ENCODE measurements at places on chromosomes 1 and 21.

DNA sequence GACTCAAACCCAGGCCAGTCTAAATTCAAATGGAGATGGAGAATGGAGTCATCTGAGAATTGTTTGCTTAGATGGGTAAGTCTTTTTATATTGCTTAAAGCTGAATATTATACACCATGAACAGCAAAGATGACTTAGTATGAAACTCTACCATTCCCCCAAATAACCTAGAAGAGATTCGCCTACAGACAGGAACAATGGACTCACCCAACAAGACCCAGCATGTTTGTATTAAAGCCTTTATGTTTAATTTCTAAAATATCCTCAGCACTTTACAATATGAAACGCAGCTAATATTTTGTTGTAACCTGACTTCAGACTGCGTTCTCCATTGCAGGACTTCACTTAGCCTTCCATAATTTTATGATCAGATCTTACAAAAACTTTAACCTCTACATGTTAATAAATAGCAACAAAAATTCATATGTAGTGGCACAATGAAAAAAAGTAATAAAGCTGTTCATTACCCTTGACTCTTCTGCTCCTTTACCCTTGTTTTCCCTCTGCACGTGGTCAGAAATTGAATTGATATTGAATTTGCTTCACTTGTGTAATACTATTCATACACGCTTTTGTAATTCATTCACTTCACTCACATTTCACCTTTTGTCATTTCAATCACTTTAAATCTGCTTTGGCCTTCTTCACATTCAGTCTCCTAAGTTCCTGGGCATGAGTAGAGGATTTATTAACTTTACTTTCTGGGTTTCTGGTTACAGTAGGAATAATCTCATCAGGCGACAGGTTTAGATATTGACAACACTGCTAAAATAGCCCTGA lies 177.3 kb upstream of the PTBP2 start:
- no peak for DNase-seq

DNA sequence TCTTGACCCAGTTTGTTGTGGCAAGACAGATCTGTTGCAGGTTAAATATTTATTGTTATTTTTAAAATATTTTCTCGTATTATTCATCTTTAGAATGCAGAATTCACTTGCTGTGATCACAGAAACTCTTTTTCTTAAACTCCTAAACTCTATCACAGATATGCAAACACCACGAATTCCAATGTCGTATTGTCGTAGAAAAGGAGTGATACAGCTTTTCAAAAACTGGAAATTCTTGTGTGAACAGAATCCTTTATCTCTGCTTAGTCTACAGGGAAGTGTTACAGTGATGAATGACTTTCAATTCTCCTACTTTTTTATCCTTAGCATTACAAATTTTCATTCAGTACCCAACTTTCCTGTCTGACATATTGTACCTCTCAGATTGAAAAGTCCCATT lies 1329.5 kb upstream of the B3GALT2 start:
- DNase-seq: no peak

DNA sequence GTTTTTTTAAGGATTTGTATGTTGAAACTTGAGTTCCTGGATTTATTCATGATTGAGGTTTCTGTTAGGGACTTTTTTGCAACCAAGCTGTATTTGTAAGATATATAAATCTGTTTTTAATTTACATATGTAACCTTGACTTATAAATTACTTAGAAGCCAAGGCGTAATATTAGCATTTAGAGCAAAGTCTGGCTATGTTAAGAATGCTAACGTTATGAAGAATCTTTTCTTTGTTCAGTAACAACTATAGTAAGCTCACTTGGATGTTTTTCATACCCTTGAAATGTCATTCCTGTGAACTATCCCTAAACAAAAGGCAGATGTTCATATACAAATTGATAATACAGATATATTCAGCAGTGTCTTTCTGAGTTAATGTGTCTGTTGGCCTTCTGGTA lies 155.3 kb downstream of the MAGI3 start:
- no peak for DNase-seq

- DNase-seq: no peak
Measured at GRCh38 chr21:40568807-40569206, 278.2 kb downstream of the DSCAM start.

DNA sequence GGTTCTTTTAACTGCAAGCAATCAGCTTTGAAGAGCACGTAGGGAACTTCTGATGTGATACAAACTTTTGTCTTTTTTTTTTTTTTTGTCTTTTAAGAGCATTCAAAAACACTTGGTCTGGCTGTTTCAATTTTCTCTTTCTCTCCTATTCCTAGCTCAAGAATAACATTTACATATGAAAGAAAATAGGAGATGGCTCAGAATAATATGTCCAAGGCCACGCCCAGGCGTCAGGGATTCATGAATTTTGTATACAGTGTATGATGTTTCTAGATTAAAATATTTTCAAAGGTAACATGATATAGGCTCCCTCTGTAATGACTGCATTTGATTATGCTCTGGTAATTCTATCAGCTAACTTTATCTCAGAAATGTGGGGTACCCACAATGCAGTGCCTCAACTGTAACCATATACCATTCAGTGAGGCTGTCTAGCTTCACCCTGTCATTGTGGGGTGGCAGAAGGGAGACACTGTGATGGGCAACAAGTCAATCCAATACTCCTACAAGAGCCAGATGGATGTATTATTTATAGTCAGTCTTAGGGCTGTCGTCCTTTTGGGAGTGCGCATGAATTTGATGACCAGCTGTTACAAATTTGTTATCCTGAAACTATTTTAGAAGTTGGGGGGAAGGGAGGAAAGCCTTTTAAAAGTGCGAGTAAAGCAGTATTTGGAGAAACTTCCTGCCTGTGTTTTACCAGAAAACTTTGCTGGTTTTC lies 1.5 kb upstream of the AKNAD1 start:
- DNase-seq: no peak

GRCh38 chr1:211741116-211741515 lies 65.7 kb upstream of the NEK2 start:
- no peak for DNase-seq

GRCh38 chr1:194104247-194104844 lies 917.9 kb upstream of the B3GALT2 start:
- DNase-seq: no peak

DNA sequence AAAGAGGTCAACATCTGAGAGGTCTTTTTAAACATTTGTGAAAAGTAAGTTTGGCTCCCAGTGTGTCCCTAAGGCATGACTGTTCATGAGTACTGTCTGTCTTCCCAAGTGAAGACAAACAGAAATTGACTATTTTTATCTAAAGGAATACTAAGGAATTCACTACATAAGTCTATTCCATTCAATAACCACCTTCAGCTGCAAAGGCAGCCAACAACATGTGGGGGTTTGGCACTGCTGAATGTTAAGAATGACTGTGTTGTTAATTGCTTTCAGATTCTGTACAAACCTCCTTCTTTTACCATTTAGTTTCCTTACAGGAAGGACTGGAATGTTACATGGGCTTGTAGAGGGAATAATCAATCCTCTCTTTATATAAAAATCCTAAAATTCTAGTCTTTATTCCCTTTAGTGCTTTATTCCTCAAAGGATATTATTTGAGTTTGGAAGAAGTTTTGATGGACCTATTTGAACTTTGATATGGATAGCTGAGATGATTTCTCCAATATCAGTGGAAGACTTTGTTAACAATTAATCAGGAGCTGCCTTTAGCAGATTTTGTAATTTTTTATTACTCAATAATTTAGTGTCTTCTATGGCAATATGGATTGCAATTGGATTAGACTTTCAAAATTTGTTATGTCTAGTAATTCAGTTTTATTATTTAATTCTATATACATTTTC lies 201.7 kb upstream of the CHRM3 start:
- no peak for DNase-seq

GRCh38 chr1:170594066-170594626 lies 62.2 kb downstream of the GORAB start:
- DNase-seq: no peak

GRCh38 chr1:25199819-25200620 lies 32.3 kb downstream of the SYF2 start:
- no peak for DNase-seq

DNA sequence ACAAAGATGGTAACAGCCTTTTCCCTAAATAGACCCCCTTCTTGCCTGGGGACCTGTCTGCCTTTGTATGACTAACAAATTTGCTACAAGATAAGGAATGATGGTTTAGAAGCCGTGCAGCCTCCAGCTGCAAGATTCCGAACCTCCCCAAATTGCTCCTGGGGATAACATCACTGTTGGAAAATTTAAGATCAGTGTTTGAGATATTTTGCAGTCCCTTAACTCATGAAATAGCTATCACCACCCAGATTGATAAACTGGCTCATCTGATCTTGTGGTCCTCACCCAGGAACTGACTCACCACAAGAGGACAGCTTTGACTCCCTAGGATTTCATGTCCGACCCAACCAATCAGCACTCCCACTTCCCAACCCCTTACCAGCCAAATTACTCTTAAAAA lies 254.7 kb downstream of the USH2A start:
- DNase-seq: no peak

DNA sequence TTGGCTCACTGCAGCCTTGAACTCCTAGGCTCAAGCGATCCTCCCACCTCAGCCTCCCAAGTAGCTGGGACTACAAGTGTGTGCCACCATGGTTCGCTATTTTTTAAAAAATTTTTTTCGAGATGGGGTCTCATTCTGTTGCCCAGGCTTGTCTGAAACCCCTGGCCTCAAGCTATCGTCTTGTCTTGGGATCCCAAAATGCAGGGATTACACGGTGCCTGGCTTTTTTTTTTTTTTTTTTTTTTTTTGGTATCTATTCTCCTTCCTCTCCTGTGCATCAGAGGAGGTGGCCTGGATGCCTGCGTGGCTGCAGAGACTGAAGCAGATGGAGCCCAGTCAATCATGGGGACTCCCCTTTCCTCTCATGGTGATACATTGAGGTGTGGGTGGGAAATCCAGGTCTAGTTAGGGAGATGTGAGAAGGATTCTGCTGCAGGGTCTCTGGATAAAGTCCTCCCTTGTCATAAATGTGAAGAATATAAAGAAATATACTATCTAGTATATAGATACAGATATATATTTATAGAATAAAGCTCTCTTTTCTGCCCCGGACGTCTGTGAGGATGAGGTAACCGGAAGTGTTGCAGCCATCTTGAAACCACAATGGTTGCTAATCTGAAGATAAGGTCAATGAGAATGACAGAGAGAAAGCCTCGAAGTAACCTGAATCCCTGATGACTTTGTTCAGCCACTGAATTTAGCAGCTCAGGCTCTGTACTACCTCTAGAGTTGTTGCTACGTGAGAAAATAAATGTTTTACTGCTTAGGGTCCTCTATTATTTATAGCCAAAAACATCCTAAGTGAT lies 19.5 kb upstream of the RGSL1 start:
- DNase-seq: peak; percentile 2

DNA sequence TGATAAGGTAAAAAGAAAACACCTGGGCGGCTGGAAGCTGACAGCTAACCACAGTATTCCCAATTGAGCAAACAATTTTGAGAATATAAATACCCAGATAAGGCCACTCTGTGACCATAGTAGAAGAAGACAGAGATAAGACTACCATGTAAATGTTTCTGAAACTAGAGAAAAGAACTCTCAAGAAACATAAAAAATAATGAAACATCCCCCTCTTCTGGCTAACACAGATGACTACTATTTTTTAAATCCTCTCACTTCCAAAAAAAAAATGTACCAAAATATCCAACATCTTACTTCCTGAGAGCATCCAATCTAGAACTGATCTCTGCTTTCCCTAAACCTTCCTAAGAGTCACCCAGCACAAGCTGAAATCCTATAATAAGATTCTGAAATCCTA lies 125.9 kb downstream of the HFM1 start:
- DNase-seq: peak; percentile 25

GRCh38 chr1:2837823-2838222 lies 36.3 kb upstream of the TTC34 start:
- DNase-seq: no peak

- DNase-seq: no peak
Measured at GRCh38 chr1:207960346-207960745, 49.4 kb upstream of the CD34 start.

GRCh38 chr1:116833718-116834117 lies 76.0 kb upstream of the PTGFRN start:
- DNase-seq: no peak

- DNase-seq: no peak
Measured at GRCh38 chr1:78540048-78540447, 49.3 kb downstream of the PTGFR start.

DNA sequence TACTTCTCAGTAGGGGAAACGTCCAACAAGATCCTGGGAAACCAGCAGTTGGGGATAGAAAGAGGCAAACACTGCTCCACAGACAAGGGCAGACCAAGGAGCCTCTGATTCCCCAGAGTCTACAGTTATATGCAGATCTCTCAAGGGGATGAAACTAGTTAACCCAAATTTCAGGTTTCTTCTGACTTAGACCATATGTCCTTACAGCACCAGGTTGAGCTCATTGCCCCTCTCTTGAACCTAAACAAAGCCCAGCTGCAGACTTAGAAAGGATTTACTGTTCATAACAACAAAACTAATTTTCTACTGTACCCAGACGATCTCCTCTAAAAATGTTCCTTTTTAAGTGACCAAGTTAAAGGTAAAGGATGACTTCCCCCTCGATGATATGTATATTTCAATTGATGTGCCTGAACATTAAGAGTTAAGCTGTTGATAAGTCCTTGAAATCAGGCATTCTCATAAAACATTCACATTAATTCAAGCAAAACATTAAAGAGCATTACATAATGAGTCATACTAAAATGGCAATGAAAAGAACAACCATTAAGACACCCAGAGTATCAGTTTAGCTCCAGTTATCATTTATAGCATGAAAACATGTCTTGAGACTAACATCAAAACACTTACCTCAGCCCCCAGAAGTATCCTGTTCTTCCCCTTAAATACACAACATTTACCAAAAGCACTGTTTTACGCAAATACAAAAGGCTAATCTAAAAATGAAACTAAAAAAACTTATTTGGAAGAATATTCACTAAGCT lies 24.1 kb downstream of the SMYD3 start:
- no peak for DNase-seq

DNA sequence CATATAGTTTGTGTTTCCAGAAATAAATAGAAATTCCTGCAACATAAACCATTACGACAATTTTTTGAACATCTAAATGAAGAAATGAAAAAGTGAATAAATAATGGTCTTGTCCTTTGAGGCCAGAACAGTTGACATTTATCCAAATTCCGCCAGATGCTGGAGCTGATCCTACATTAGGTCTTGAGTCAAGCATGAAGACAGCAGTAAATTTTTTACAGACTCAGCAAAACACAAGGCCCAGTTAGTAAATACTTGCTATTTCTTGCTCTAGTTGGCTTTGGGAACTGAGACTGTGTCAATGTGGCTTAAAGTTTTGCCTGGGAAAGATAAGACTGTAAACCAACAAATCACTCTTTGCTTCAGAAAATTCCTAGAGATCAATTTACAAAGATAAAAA lies 540.1 kb upstream of the RGS18 start:
- no peak for DNase-seq

DNA sequence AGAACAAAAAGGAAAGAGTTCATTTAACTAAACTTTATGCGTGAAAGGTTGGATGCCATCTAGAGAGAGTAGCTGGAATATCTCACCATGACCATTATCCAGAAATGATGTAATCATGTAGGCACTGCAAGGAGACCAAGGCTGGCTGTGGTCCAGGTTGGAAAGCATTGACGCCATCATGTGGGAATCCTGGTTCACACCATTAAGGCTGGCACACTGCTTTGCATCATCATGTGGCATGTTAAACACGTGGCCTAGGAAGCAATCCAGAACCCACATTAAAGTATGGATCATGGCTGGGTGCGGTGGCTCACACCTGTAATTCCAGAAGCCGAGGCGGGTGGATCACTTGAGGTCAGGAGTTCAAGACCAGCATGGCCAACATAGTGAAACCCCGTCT lies 4.3 kb downstream of the ADAMTS1 start:
- peak; percentile 36 for DNase-seq

- no peak for DNase-seq
Measured at GRCh38 chr1:204107892-204108291, 35.0 kb downstream of the SOX13 start.
